Sigmoid colon (tissue), 7 donors: ENCODE measurements at places on chromosomes 7 and 10. TPM values are rescaled to one million over a fixed set of nuclear protein-coding genes. Genes with fewer than 3 reads are reported as not detected.

Gene NPSR1
- polyA plus RNA-seq, result 0.51 TPM

Gene ZCWPW1
- polyA plus RNA-seq, result 5.4 TPM

Gene OPN1SW
- not detected for polyA plus RNA-seq

GRCh38 chr10:46106410-46107255 is 60.6 kb upstream of the MSMB start:
- peak; percentile 78 for DNase-seq

DNA sequence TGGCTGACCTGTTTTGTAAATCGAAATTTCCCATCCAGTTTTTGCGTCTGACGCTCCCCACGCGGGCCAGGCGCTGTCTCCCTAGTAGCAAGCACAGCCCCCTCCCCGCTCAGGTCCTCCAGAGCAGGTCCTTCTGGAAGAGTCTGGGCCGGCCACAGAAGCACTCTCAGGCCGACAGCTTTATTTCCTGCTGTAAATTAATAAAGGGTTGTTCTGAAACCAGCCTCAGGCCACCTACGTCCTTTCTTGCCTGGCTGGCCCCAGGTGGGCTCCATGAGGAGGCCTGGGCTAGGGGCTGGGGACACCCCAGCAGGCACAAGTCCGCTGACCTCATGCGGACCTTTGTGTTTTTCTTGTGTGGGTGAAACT is 35.2 kb downstream of the CAMK2B start:
- peak; percentile 35 for DNase-seq

DNA sequence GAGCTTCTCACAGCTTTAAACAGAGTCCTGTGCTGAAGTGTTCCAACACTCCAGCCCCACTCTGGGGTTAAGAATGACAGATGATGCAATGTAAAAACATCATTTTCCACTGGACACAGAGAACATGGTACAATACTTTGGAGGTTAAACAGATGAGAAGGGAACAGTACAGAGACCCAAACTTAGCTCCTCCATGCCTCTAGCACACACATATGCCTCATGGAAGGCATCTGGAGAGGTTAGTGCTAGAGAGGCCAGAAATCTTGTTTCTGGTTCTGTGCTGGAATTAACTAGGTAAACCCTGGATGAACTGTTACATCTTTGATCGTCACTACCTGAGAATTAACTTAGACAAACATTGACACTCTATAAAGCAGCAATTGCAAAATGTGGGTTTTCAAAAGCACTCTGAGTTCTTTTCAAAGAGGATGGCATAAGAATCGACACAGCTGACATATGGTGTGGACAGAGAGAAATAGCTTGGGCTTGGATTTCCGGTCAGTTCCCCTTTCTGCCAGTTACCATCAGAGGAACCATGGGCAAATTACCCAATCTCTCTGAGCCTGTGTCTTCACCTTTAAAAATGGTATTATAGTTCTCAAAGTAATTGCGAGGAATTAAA is 81.9 kb downstream of the KCNMA1 start:
- no peak for DNase-seq
